ENCODE measurements at places on chromosomes 13 and 19.

GRCh38 chr19:1745589-1746031 is 7.7 kb upstream of the ONECUT3 start:
- DNase-seq: no peak

DNA sequence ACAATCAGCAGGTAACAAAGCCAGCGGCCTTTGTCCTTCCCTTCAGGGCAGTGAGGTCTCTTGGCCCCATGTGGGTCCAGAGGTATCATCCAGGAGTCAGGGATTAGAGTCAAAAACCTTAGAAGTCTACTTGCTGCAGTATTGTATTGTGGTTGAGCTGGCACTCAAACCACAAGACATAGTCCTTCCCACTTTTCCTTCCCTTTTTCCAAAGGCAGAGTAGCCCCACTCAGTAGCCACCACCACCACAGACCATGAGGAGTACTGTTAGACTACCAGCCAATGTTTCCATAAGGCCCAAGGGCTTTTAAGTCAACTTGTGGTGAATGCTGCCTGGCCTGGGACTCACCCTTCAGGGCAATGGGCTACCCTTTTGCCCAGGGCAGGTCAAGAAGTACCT is 27.1 kb upstream of the CCNA1 start:
- DNase-seq: no peak

DNA sequence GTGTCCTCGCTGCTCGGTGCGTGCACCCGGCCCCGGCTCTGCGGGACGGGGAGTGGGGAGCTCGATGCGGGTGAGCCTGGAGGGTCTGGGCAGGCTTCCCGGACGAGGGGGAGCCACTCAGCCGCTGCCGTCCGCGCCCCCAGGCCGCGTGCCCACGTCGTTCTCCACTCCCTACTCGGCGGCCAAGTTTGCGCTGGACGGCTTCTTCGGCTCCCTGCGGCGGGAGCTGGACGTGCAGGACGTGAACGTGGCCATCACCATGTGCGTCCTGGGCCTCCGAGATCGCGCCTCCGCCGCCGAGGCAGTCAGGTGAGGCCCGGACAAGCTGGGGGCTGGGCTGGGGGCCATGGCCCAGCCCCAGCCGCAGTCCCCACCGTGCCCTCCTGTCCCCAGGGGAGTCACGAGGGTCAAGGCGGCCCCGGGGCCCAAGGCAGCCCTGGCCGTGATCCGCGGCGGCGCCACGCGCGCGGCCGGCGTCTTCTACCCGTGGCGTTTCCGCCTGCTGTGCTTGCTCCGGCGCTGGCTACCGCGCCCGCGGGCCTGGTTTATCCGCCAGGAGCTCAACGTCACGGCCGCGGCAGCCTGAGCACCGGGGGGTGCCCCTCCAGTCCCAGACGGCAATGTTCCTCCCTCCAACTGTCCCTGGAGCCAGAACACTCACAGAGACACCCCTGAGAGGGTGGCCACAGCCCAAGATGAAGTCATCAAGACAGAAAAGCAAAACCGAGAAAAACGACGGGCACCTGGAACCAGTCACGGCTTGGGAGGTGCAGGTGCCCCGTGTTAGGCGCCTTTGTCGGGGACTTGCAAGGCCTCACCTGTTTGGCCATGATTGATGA is 2.5 kb upstream of the RPL36 start:
- DNase-seq: no peak

- DNase-seq: no peak
Measured at GRCh38 chr19:30158067-30158892, 213.9 kb upstream of the ZNF536 start.

- no peak for DNase-seq
Measured at GRCh38 chr19:51559240-51559639, 11.8 kb upstream of the ZNF175 start.

- DNase-seq: no peak
Measured at GRCh38 chr13:112248862-112249592, 127.1 kb upstream of the SPACA7 start.
